NCI-H187 treated with DMSO at 0.1 percent for 48 hours (cell line): ENCODE measurements at places on chromosomes 1 and 21.

DNA sequence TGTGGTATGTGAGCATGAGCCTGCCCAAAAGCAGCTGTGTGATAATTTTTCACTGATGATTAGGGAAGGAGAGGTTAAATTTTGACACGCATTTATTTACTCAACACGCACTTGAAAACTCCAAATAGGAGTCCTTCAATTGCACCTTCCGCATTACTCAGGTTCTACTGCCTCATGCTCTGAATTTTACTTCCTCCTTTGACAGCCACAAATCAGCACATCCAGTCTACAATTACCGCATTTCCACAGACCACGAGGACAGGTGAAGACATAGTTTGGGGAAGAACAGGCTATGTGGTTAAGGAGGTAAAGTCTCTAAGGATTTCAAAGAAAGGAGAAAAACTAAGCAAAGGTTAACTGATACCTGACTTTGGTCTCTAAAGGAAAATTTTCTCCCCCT is 2.6 kb downstream of the CAPN8 start:
- no peak for DNase-seq

GRCh38 chr1:87051965-87052364 is 137.5 kb downstream of the HS2ST1 start:
- no peak for DNase-seq

DNA sequence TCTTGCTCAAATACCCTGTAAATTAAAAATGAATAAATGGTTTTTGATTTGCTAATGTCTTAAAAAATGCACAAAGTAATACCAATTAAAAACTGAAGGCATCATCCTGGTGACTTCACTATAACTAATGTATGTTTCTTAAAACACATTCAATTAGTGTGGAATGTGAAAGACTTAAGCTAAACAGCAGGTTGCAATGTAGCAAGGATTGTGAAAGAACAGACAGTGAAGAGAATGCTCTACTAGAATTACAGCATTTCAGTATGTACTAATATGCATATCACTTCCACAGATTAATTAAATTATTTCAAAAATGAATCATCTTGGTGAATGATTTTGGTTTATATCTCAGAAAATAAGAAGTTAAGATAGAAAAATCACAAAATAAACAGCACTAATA is 56.4 kb downstream of the LHX4 start:
- DNase-seq, result no peak

GRCh38 chr1:240515505-240515904 is 96.5 kb downstream of the GREM2 start:
- DNase-seq, result no peak

DNA sequence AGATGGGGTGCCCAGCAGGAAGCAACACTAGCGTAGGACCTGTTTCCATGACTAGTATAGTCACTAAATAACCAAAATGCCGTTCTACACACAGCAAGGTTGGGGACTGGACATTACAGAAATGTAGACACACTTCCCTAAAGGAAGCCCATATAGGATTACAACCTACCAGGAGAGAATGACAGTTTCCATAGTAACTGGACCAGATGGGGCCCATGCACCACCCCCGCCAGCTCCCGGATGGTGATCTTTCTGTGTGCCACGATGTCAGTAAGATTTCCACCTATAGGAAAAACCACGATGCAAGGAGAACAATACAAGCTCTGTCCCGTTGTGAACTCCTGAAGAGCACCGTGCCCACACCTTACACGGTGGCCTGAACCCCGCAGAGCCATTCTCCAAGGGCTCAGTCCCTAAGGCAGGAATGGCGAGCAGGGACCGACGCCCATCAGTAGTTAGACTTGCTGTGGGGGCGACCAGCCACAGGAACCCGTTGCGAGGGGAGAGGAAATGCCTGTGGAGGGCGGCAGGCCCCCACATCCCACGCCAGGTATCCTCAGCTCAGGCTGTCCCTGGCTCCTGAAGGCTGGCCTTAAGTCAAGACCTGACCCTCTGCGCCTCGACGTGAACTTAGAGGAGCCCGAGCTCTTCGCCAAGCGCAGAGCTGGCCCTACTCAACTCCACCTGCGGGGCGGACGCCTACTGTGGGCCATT is 13.6 kb upstream of the CEP85 start:
- DNase-seq, result no peak

- DNase-seq, result no peak
These were observed 22.9 kb downstream of the PIK3C2B start for GRCh38 chr1:204471687-204472086.

DNA sequence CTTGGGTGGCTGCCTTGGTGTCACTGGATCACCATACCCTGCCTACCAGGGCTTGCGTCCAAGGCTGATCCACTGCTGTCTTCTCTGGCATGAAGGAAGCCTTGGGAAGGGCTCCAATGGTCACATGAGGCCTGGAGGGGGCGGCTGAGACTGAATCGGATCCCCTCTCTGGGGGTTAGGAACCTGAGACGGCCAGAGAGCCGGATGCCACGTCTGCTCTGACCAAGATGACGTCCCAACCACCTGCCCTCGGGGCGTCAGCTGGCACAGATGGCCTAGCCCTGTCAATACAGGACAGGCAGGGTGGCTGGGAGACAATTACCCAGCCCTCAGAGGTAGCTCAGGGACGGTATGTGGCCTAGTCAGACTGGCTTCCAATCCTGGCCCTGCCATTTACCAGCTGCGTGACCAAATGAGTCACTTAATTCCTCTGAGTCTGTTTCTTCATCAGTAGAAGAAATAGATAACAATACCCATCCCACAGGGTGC is 5.4 kb downstream of the TRIM62 start:
- no peak for DNase-seq
